Stimulated activated CD8-positive, alpha-beta memory T cell treated with anti-CD3 and anti-CD28 coated beads, Interleukin-7, amount 100 ng/mL, for 24 hours (primary cell): ENCODE measurements at places on chromosomes 1 and 21.
A peak's percentile ranks its signal among the peaks of the same experiment; 100 is the strongest.

GRCh38 chr21:14877581-14878228, 187.1 kb downstream of the NRIP1 start:
- DNase-seq = no peak

GRCh38 chr1:2496087-2496622, 20.1 kb downstream of the PLCH2 start:
- DNase-seq = no peak

DNA sequence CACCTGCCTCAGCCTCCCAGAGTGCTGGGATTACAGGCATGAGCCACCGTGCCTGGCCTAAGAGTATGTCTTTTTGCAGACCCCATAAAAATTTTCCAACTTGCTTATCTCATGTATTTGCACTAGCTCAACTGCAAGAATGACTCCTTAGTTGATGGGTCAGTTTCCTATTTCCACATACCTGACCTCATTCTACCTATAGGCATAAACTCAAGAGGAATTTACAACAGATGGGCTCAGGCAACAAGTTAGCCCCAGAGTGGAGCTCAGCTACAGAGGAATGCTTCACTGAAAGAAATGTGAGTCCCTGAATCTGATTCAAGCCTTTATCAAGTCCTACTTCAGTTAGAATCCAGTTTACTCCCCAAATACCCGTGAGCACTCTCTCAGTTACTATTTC, 5.3 kb upstream of the SLC37A1 start:
- no peak for DNase-seq

- DNase-seq = no peak
Observed at GRCh38 chr1:42721926-42722325, 18.1 kb downstream of the CLDN19 start.

DNA sequence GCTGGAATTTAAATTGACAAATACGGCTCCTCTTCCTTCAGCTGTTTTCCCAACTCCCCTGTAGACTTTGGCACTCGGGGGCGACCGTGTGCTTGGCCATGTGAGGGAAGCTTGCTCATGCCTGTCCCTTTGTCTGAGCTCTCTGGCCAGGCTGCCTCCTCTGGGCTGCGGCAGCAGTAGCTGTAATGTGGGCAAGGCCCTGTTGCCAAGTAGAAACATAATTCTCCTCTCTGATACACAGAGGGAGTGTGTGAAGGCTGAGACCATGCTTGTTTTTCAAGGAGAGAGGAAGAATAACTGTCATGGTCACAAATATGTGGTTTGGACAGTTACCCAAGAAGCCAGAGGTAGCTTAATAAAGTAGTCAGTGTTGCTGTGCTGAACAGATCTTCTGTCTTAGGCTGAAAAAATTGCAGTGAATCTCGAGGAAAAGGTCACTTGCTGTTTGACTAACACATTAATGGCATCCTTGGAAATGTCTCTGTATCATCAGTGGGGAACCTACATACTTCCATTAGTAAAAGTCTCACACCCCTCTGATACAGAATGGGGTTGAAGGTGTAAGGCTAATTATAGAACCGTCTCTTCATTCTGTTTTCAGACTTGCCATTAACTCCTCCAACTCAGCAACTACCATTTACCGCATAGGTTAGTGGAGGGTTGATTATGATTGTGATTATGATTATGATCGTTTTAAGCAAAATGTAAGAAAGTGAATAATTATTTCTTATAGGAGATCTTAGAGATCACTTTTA, 94.6 kb downstream of the TGFB2 start:
- no peak for DNase-seq

DNA sequence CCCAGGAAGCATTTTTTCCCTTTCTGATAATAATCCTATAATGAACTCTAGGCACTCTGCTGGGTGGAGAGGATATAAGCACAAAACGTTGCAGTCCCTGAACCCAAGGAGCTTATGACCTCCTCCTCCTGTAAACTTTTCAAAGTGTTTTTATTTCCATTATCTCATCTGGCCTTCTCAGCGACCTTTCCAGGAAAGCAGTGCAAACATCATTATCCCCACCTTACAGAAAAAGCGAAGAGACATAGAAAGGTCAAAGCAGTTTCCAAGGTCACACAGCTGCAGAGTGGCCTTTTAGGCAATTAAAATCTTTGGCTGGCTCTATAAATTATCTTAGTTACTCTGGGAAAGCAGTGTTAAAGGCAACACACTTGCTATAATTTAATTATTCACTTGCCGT, 63.8 kb downstream of the OLFML3 start:
- DNase-seq = no peak

DNA sequence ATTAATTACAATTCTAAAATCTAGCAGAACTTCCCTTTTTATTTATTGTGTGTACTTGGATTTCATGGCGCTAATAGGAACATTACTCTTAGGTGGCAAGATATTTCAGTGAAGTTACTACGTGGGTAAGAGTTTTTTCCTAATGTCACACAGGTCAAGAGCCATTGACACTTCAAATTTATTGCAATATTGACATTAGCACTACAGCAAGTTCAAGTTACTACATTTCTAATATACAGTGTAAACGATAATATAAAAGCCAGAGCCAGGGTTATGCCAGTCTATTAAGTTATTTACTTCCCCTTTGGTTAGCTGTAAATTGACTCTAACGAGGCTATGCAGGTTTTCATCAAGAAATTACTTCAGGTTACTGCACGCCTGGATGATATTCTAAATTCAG, 29.7 kb downstream of the CHODL start:
- DNase-seq = no peak

- no peak for DNase-seq
Observed at GRCh38 chr1:27816921-27817630, 13.5 kb upstream of the PPP1R8 start.

GRCh38 chr1:211485480-211485857, 6.5 kb downstream of the RD3 start:
- no peak for DNase-seq

GRCh38 chr1:154998818-154999570, 3.6 kb upstream of the ZBTB7B start:
- no peak for DNase-seq

DNA sequence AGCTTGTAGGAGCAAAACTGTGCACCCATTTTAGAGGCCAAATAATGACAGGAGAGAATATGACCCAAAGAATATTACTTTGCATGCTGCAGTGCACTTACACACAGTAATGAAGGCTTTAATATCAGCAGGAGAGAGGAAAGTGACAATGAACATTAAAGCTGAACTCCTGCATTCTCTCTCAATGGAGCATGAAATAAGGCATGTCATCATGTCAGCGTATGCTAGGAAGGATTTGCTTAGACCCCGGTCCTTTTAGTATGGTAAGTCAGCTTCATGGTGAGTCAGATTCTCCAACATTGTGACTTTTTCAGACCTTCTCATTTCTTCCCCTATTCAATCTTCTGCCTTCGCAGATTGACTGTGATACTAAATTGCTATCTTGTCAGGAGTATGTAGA, 210.7 kb upstream of the TMPRSS15 start:
- DNase-seq = no peak

DNA sequence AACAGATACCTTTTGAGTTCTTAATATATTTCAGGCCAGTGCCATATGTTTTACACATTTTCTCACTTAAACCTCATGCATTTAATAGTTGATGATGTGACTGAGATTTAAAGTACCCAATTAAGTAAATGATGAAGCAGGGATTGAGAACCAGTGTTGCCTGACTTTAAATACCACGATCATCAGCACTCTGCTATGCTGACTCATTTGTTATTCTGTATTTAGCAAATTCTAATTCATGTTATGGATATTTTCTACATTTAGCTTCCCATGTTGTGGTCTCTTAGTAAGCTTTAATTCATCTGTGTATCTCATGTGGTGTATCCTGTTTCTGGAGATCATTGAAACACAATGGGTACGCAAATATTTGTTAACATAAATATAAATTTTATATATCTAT, 363.0 kb downstream of the PTBP2 start:
- DNase-seq = no peak

GRCh38 chr21:43758811-43759210, 17.3 kb downstream of the CSTB start:
- no peak for DNase-seq

DNA sequence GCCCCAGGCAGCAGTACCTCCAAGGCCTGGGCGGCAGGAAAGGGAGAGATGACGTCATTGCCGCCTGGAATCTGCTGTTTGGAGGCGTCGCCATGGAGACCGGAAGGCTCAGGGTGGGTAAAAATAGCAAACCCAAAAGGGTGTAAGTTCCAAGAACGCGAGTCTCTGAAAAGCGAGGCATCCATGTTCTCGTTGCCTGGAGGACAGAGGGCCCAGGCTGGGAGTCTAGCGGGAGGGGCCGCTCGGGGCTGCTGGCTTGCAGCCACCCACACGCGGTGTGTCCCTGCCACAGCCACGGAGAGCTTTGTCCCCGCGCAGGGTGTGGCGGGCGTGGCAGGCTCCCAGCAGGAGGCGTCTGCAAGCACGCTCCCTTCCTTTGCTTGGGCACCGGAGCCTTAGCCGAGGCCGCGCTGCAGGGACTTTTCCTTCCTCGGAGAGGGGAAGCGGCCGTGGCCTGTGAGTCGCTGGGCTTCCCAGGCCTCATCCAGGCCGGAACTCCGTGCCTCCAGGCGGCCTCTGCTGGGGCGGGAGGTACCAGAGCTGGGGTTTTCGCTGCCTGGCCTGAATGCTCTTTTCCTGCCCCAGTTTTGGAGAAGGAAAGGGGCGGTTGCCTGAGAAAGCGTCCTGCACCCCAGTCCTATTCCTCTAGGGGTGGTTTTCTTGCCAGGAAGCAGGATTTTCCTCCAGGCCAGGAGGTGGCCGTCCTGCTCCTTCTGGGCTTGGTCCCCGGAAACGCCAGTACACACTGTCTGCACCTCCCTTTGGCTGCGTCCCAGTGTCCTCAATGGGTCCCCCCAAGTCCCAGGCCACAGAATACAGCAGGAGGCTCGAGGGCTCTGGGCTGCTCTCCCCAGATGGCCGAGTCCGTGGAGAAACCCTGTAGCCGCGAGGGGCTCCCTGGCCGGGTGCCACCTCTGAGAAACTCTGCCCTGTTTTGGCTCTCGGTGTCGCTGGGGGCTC, 15.3 kb upstream of the SKI start:
- DNase-seq = no peak

DNA sequence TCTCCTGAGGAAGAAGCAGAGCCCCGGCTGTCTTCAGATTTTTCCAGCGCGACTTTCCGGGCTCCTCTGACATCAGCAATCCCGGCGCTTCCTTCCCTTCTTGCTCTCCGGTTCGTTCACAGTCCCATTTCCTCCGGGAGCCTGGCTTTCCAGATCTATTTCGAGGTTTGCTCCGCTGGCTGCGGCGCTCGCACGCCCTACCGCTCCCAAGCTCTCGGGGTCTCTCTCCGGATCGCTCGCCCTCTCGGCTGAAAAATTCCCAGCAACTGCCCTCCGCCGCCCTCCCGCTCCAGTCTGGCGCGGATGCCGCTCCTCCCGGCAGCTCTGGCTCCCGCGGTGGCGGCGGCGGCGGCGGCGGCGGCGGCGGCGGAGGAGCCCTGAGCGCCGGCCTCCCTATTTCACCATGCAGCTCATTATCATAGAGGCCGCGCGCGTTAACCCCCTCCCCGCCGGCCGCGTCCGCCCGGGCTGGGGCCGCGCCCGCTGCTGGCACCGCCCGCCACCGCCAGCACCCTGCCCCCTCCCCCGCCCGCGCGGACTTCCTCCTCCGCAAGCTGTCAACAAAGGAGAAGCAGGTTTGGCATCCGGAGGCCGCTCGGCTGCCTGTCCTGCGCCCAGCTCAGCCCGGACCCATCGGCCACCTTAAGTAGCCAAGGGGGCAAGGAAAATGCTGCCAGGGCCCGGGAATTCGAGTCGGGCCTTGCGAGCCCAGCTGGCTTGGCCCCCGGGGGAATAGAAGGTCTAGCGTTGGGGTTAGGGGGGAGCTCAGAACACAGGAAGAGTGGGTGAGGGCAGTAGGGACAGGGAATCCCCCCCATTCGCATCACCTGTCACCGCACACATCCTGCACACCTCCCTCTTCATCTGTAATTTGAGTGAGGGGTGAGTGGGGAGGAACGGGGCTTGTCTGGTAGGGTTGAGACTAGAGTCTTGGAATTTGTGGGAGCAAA, at the start of gene PLXNA2:
TSS of gene PLXNA2 (minus strand) at position 418 of the 950 bp plus-strand sequence. CDS start 26,462 bp downstream, outside the sequence.
- DNase-seq = peak; percentile 16

GRCh38 chr1:242842094-242842493, 317.6 kb upstream of the PLD5 start:
- DNase-seq = no peak

- no peak for DNase-seq
Observed at GRCh38 chr1:42170779-42171621, 6.5 kb upstream of the GUCA2A start.

GRCh38 chr1:159889821-159890252, 10.1 kb downstream of the CFAP45 start:
- DNase-seq = no peak

- no peak for DNase-seq
Observed at GRCh38 chr1:217435204-217435603, 195.7 kb downstream of the GPATCH2 start.
